ENCODE measurements at places on chromosomes 2 and 18.

GRCh38 chr18:76474824-76475223, 20.2 kb downstream of the ZNF516 start:
- no peak for DNase-seq

- no peak for DNase-seq
These were observed 346.8 kb downstream of the ANAPC1 start for GRCh38 chr2:111537078-111537655.

DNA sequence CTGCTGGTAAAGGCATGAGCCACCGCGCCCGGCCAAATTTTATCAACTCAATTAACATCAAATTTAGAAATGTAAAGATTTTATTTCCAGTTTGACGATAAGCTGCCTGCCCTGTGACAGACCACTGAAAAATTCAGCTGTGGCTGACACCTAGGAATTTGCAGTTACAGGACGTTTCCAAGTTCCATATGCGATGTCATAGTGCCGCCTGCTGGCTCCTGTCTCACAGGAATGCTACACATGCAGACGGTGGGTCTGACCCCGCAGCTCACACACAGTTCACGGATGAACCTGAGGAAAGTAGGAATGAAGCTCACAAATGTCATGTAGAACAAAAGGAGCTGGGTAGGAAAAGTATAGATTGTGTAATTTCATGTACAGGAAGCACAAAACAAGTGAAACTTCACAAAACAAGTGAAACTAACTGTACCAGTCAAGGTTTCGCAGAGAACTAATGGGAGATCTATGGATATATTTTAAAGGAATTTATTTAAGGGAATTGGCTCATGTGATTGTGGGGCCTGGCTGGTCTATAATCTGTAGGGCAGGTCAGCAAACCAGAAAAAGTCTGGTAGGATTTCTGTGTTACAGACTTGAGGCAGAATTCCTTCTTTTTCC, 13.2 kb upstream of the SEH1L start:
- peak; percentile 61 for DNase-seq

DNA sequence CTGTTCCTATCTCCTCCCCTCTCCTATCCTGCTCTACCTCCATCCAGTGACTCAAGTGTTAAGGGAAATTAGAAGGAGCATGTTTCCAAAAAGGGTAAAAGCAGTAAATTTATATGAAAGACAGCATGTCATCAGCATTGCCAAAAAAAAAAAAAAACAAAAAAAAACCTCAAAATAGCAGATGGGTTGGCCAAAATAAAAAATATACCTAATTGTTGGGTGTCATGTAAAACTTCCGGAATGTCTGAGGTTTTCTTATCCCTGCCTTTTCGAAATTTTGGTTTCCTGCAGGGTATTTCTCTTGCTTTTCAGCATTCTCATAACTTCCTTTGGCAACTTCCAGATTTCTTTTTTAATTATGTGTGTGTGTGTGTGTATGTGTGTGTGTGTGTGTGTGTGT, 241.6 kb upstream of the FN1 start:
- no peak for DNase-seq

Measured in mucosa of descending colon (tissue), 3 donors.